ENCODE measurements at places on chromosomes 3 and 15.

DNA sequence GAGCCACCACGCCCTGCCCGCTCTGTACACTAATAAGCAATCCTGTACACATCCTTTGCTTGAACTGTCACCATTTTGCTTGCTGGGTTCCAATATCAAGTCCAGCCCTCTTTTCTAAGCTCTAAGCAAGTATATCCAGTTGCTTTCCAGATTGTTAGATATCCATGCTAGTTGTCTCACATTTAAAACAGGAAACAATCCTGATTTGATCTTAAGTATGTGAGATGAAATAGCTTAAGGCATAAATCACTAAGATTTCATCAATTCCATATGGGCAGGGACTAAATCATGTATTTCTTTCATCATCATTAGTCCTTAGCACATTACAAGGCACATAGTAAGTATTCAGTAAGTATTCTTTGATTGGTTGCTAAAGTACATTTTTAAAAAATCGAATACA is 16.2 kb downstream of the ATP11B start:
- DNase-seq: no peak

GRCh38 chr15:49620199-49620598 is 419 bp downstream of the FAM227B start:
- DNase-seq: no peak

DNA sequence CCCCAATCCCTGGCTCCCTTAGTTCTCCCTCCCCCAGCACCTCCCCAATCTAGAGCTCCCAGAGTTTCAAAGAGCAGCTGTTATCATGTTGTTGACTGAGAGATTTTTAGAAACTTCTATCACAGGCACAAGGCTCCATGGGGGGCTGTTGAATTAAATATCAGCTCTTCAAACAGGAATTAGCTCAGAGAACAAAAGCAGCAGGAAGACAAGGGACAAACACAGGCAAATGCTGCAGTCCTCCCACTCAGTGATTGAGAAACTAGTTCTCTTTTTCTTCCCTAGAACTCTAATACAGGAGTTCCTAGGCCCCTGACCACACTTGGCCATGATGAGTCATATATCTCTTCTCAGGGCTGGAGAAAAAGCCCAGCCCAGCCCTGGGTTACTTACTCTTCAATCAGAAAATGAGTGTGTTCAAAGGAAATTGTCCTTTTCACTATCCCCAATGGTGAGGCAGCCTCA is 262.1 kb downstream of the IGSF11 start:
- no peak for DNase-seq

DNA sequence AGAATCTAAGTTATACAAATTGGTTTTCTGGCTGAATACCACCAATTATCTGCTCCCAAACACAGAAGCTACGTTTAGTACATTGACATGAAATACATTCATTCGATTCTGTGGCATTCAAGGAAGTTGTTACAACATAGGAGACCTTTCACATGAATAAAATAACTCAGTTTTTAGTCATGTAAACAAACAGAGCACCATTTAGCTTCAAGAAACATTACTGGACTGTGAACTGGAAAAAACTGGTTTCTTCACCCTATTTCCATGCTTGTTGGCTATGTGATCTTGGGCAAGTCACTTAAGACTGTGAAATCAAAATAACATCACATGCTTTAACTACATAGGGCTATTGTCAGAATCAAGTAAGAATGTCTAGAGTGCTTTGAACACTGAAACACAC is 46.2 kb downstream of the NRG4 start:
- no peak for DNase-seq

- no peak for DNase-seq
Observed at GRCh38 chr3:179410331-179410730, 40.9 kb downstream of the GNB4 start.

DNA sequence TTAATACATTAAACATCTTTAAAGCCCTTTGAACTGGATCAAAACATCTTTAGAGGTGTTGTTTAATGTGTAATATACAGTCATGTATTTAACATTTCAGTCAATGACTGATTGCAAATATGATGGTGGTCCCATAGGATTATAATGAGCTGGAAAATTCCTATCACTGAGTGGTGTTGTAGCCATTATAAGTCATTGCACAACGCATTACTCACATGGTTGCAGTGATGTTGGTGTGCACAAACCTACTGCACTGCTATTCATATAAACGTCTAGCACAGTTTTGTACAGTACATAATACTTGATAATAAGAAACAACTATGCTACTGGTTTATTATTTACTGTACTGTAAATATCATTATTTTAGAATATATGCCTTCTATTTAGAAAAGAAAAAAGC is 75.6 kb downstream of the DTWD1 start:
- no peak for DNase-seq

- DNase-seq: no peak
Observed at GRCh38 chr3:132047209-132047608, 12.4 kb upstream of the CPNE4 start.

- DNase-seq: no peak
Observed at GRCh38 chr3:133453383-133453782, 53.5 kb downstream of the BFSP2 start.

- no peak for DNase-seq
Observed at GRCh38 chr3:69738859-69739203, 433 bp upstream of the MITF start.

DNA sequence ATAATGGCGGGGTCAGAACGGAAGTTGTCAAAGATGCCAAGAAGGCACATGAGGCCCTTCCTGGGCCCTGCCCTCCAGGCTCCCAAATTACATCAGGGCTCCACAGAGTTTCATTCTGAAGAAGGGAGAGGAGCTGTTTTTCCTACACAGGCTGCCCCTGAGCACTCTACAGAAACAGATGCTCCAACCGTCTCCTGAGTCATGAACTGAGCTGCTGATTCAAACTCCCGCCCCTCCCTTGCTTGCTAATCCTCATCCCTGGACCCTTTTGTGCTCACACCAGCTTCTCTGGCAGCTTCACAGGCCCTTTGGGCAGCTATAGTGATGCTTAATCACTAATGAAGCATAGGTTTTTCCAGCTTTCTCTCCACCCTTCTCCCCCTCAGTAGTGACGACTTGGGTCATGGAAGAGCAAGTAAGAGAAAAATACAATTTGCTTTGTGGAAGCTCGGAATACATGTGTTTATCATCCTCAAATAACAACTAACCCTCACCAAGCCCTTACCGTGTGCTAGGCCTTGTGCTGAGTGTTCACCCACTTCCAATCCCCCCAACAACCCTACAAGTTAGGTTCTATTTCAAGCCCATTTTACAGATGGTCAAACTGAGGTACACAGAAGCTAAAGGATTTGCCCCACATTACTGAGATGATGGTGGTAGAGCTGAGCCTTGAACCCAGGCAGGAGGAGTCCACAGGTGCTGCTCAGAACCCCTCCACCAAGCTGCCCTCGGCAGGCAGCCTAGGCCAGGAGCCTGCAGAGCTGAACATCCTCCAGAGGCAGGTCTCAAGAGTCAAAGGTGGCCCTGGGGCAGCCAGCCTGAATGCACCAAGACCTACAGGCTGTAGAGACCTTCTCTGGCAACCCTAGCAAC is 21.9 kb downstream of the MEGF11 start:
- DNase-seq: no peak

GRCh38 chr3:196097373-196098154 is 15.7 kb upstream of the TFRC start:
- no peak for DNase-seq

- no peak for DNase-seq
Observed at GRCh38 chr3:32106929-32107362, 526 bp downstream of the GPD1L start.

DNA sequence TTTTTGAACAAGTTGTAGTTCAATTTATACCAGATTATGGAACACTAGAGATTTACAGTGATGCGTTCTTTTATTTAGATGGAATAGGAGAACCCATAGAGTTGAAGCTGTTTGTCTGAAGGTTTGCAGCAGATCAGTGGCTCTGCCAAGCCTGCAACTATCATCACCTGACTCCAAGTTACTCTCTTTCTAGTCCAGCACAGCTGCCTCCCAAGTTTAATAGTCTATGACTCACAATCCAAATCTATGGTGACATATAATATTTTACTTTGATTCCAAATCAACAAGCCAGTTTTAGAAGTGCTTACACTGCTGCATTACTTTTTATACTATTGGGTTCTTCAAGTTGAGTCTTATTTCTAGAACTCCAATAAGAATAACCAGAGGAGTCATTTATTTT is 400.4 kb downstream of the LPP start:
- no peak for DNase-seq

- no peak for DNase-seq
Observed at GRCh38 chr3:46673151-46674030, 20.1 kb downstream of the ALS2CL start.

DNA sequence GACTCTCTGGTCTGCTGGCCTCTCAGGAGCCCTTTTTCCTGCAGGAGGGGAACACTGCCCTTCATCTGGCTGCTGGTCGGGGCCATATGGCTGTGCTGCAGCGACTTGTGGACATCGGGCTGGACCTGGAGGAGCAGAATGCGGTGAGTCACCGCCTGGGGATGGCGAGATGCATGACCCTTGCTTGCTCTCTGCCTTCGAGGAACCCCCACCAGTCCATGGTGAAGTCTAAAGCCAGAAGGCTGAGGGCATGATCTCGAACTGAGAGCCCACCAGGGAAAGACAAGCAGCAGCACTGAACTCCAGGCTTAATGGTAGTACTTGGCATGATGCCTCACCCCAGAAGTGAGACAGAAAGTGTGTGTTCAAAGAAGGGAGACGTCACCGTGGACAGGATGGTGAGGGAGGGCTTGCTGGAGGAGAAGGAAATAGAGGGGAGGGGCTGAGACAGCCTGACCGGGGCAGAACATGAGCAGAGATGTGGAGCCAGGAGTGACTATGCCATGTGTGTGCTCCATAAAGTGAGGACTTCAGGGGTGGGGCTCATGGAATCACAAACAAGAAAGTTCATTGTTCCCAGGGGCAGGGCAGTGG is 19.2 kb downstream of the ANKDD1A start:
- DNase-seq: no peak

DNA sequence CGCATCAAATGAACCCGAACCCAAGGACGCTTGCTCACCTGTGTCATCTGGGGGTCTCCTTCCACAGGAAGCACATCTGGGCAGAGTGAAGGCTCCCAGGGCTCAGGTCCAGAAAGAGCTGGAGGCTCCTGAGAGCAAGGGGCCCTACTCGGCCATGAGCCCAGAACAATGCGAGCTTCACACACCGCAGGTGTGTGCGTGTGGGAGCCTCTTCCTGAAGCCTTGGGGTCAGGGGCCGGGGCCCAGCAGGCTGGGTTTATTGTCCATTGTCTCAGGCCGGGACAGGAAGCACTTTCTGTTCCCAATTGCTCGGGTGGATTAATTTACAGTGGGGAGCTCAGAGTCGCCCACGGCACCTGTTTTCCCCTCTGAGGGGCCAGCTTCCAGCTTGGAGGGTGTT is 74.8 kb downstream of the RPN1 start:
- no peak for DNase-seq

DNA sequence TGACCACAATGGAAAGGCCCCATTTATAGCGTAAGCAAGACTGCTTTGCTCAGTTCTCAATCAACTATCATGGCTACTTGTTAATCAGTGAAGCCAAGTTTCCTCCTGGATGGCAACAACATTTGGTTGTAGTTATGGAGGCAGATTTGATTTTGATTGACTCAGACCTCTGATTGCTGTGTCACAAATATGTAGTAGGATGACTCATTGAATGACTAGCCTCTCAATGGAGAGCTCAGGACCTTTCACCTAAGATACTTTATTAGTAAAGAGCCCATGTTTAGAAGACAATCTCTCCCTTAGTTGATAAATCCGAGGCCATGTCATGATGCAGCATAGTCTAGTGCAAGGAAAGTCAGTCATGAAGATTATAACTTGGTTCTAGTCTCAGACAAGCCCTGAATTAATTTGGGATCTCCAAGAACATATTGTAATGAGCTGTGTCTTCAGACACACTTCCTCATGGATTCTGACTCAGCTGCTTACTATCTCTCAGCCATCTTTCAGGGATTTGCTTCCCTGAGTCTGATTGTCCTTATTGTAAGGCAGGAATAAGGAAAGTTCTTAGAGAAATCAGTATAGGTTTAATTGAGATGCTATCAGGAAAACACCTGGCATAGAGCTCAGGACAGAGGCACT is 397.4 kb upstream of the TMCO5A start:
- DNase-seq: no peak

DNA sequence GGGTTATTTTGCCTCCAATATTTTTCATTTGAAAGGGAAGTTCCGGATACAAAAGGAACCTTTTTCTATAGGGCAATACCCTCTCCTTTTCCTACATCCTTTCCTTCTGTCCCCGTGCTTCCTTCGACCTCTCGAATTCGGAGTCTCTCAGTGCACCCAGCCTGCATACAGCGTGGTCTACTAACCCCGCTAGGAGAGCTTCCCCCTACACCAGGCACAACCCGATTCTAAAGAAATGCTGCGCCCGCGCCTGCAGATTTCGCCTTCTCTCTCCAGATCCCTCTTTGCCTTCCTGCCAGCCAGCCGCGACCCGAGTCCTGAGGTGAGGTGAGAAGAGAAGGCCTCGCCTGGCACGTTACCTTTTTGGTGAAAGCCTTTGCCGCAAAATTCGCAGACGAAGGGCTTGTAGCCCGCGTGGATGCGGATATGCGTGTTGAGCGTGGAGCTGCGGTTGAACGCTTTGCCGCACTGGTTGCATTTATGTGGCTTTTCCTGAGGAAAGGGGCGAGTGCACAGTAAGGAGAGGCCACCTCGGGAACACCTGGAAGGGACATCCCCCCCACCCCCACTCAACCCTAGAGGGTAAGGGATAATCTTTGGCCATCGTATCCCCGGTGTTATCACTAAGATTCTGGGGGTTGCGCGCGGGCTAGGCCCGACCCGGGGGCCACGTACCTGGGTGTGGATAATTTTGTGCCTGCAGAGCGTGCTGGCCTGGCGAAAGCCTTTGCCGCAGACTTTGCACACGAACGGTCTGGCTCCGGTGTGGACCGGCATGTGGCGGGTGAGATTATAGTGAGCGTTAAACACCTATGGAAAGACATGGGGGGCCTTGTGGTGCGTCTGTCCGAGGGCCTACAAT is 2.3 kb downstream of the FEZF2 start:
- DNase-seq: no peak

DNA sequence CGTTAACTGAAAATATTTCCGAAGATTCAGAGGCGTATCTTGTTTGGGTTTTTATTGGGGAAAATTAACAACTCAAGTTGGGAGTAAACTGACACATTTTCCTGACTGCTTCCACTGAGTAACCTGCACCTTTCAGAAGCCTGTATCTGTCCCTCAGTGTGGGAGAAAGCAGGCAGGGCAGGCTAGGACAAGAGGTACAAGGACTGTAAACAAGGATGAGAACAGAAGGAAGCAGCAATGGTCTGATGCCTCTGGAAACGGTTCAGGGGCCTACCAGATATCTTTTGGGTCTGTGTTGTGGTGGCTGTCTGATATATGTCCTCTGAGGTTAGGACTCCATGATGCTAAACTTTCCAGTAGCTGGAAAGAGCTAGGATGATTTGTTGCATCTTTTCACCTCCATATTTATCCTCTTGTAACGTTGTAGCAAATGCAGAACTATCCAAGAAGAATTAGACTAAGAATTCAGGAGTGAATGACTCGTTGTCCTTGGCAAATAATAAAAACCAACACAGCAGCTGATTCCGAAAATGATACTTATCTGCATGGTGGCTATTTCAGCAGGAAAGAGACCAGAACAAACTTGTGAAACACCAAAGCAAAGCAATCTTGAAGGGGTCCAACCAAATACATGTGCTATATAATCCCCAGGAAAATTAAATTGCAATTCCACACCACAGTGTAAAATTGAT is 195.9 kb upstream of the ICE2 start:
- no peak for DNase-seq

- no peak for DNase-seq
Observed at GRCh38 chr3:106261915-106262683, 393.3 kb upstream of the CBLB start.

- DNase-seq: no peak
Observed at GRCh38 chr15:57213862-57214261, 162.4 kb upstream of the CGNL1 start.
